ENCODE measurements at places on chromosomes 6 and 20. TPM values are rescaled to one million over a fixed set of nuclear protein-coding genes. Genes with fewer than 3 reads are reported as not detected.

DNA sequence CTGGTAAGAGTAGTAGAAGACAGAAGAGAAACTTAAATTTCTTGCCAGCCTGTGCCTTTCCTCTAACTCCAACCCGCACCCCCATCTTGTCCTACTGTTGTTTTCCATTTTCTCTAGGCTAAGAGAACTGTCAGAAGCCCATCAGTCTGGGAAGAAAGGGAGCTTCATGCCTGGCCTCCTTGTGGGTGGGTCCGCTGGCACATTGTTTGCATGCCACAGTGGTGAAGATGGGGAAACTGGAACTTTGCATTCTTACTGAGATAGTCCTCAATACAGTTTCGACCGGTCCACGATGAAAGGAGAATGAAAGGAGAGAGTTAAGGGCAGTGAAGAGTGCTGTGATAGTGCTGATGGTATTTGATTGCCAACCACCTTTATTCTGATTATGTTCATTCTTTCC lies 103.1 kb downstream of the TCP11 start:
- peak; percentile 62 for DNase-seq

DNA sequence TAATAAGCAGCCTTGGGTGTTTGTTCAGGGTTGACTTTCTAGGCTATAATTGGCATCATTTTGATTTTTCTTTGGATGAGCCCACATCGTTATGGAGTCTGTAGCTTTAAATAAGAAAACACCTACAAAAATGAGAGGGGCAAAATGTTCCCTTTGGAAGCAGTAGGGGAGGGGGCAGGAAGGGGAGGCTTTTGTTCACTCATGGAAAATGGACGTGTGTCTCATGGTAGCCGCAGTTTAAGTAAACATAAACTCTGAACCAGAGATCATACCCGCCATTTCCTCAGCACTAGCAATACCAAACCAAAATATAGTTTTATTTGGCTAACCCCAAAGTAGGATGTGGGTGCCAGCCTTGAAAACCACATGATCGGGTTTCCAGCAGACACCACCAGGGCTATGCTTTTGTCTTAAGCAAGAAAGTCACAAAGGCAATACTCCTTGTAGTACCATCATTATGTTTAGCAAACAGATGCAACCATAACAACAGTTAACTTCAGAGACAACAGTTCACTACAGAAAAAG lies 572.5 kb upstream of the JAG1 start:
- peak; percentile 49 for DNase-seq

DNA sequence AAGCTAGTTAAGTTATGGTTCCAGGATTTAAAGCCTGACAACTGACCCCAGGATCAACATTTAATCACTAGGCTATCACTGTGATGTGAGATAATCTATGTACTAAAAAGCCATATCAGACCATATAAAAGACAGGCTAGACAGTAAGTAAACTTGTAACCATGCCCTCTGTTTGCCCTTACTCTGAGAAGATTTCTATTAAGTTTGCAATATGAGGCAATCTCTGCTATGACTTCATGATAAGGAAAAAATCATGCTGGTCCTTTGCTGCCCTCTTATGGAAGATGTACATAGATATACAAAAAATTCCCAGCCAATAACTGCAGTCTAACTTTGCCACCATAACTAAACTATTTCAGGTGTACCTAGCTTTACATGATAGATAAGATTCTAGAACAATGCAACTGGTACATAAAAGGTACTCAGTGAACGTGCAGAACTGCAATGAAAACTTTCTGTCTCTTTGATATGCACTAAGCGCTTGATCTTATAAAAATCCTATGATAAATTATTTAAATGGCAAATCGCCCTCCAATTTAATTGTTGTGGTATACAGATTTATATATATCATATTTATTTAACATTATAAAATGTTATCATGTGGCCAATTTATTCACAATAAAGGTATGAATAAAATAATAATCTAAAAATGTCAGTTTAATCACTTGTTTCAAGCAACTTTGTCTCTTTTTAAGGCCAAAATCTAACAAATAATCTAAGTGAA lies 70.5 kb downstream of the FAM217A start:
- peak; percentile 75 for DNase-seq

DNA sequence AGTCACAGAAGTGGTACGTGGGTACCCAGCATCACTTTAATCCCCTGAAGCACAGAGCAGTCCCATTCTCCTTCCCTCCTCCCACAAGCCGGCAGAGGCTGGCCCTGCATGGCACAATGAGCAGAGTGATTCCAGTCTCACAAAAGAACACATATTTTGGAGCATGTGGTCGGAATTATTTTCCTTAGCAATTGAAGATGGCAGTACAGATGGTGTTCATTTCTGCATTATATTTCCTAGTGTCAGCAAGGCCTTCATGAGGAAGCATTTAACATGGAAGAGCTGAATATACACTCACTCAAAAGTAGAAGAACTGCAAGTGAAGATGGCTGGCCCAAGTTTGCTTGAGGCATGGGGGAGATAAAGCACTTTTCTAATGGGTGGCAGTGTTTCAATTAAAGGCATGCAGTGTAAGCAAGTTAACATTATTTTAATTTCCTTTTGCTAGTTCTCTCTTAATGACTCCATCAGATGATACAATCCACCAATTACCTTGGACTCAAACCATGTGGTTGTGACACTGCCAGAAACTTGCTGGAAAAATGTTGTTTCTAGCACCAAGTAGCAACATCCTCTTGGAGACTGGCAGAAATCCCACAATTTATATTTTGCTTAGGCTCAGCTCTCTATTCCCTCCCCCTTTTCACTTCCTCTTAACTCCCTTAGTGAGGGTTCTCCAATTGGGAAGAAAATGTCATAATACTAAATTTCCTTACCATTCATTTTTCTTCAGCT lies 74.4 kb downstream of the ARHGAP18 start:
- DNase-seq = peak; percentile 36

GRCh38 chr6:133170602-133171001 lies 70.6 kb upstream of the EYA4 start:
- DNase-seq = peak; percentile 41

The ERVFRD-1 gene
- total RNA-seq = not detected

The MOG gene
- total RNA-seq = not detected
